ENCODE measurements at places on chromosomes 6 and 20.

GRCh38 chr6:19538096-19538495, 299.1 kb upstream of the ID4 start:
- no peak for DNase-seq

DNA sequence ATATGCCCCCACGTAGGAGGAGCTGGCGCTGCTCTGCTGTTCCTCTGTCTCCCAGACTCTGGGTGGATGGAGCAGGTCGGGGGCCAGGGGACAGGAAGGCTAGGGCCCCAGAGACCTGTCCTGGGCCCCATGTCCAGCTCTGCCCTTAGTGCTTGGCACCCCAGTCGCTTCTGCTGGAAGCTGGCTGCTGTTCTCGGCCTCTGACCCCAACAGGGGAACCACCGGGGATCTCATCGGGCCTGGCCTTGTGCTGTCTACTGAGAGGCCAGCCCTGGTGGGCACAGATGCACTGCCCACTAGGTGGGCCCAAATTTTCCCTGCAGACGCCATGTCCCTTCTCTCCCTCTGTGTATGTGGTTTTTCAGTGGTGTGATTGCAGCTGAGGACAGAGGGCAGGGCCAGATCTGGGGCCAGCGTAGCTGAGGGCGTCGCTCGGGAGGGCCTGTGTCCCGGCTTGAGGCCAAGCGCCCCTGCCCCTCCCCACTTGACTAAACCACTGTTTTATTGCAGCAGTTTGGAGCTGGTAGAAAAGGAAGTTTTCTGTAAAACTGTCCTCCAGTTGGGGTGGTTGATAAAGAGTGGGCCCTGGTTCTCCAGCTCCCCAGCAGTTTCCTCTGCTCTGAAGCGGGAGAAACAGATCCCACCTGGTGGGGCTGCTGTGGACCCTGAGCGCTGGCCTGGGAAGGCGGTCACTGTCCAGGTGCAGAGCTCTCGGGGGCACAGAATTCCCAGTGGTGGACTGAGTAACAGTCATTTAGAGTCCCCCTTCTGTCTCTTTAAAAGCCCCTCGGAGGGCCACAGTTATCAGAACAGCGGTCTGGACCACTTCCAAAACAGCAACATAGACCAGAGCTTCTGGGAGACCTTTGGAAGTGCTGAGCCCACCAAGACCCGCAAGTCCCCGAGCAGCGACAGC, 5.9 kb upstream of the COL20A1 start:
- no peak for DNase-seq

DNA sequence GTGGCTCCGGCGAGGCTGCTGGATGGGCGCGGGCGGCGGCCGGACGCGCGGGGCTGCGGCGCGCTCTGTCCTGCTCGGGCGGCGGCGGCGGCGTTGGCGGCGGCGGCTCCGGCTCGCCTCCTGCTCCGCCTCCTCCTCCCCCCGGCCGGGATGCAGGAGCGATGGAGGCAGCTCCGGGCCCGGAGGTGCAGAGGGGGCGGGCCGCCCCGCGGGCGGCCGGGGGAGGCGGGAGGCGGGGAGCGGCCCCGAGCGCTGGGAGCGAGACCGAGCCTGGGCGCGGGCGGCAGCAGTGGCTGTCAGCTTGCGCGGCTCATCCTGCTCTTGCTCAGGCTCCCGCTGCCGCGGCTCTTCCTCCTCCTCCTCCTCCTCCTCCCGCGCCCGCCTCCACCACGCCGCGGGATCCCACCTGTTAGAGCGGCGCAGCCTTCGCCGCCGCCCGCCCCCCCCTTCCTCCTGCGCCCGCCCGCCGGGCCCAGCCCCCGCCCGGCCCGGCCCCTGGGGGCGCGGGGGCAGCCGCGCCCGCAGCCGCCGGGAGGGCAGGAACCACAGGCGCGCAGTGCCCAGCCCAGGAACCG, at the start of gene NOL4L:
Gene NOL4L, minus strand, starts transcription at position 323 of the 575 bp plus-strand sequence. CDS start 443 bp downstream, outside the sequence.
- peak; percentile 30 for DNase-seq

DNA sequence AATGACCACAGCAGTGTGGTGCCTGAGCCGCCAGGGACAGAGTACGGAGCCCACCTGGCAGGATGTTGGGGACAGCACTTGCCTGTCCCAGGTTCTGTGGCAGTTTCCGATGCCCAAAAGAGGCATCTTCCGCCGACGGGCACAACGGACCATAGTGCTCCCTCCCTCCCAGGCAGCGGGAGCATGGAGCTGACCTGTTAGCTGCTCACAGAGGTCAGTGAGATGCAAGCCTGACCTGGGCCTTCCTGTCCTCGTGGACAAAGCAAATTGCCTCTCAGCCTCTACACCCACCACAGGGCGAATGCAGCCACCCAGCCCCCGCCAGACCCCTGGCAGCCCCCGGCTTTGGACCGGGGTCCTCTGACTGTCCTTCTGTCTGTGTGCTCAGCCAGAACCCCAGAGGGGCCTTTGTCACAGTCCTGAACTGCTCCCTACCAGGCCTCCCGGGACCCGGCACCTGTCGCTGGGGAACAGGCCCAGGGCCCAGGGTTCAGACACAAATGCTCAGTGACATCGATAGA, 16.2 kb upstream of the FRMD1 start:
- DNase-seq = no peak

DNA sequence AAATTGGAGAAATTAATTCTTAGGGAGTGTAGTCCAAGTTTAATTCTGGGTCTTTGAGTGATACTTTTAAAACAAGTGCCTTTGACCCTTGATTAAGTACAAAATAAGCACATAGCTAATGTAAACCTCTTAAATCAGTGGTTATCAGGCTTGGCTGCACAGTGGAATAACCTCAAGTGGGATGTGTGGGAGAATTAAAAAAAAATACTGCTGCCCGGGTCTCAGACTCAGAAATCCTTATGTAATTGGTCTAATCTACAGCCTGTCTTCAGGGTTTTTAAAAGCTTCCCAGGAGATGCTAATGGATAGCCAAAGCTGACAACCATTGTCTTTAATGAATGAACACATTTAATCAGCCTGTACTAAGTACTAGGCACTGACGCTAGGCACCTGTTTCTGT, 28.5 kb upstream of the TMEM14A start:
- DNase-seq = no peak

Data from T-helper 22 cell (primary cell).